ENCODE measurements at places on chromosomes 6 and 20.

- no peaks in the 10 kb centered on the region for H3K36me3 ChIP-seq
- H3K4me1 ChIP-seq = no peaks in the 10 kb centered on the region
- H3K27me3 ChIP-seq = no peaks in the 10 kb centered on the region
- H3K4me3 ChIP-seq = no peak overlapping the region
- no peak for DNase-seq
Observed at GRCh38 chr6:147643341-147644200, 135.1 kb downstream of the SAMD5 start.

DNA sequence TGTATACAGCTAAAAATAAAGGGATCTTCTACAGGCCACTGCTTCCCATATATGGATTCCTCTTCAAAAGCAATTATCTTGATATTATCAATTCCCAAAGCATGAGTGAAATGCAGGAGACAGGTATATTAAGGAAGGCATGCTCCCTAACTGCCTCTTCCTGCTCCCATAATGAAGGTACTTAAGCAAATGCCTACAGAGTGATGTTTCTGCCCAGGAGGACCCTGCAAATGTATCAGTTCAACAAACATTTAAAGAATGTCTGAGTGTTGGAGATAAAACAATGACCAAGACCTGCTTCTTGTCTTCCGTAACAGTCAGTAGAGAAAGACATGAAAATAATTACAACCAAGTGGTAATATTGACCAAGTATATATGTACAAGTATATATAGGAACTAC lies 4.2 kb downstream of the UBE2J1 start:
- no peaks in the 10 kb centered on the region for H3K27me3 ChIP-seq
- no peak for DNase-seq
- no peak overlapping the region for H3K4me3 ChIP-seq
- H3K36me3 ChIP-seq = no peaks in the 10 kb centered on the region
- H3K27ac ChIP-seq = peak overlapping the region; percentile 3

DNA sequence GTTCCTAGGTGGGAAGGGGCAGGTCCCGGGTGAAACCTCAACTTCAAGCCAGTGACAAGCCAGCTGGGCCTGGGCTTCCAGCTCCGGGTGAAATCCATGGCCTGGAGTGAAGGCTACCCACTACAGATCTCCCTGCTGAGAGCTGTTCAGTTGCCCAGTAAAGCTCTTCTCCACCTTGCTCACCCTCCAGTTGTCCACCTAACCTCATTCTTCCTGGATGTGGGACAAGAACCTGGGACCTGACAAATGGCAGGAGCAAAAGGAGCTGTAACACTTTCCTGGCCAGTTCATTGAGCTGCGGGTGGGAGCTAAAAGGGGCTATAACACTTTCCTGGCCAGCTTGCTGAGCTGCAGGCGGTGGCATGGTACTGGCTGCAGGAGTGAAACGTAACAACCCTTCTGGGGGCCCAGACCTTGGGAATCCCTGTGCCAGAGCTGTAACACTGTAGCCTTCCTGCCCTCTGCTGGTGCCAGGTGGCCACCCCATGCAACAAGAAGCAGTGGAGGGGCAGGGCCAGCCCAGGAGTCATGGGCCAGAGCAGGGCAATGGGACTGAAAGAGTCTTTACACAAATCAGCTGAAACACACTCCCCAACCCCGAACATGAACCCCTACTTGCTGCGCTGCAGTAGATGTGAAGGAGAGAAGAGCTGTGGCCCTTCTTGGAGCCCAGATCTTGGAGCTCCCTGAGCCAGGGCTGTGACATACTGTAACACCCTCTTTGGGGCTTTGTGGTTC lies 3.6 kb upstream of the HINT3 start:
- peaks cover 3% of the 10 kb centered on the region for H3K4me1 ChIP-seq
- no peak overlapping the region for H3K27ac ChIP-seq
- H3K36me3 ChIP-seq = no peaks in the 10 kb centered on the region
- H3K4me3 ChIP-seq = no peak overlapping the region

DNA sequence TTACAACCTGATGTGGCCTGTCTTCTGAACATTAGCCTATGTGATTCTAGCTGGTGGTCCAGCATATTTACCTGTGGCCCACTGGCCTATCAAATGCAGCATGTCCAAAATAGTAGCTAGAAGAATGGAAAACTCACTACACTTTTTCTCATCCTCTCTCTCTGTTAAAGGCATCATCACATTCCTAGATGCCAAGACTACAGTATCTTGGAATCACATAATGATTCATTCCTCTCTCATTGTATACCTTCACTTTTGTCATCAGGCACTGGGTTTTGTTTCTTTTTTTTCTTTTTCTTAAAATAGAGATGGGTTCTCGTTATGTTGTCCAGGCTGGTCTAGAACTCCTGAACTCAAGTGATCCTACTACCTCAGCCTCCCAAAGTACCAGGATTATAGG lies 45.0 kb downstream of the FAM83B start:
- no peaks in the 10 kb centered on the region for H3K27me3 ChIP-seq
- no peak overlapping the region for H3K4me3 ChIP-seq
- DNase-seq = no peak

GRCh38 chr6:159973951-159974350 lies 5.1 kb downstream of the IGF2R start:
- H3K27ac ChIP-seq = peak overlapping the region; percentile 13
- no peaks in the 10 kb centered on the region for H3K36me3 ChIP-seq
- no peaks in the 10 kb centered on the region for H3K27me3 ChIP-seq
- no peak for DNase-seq
- peaks cover 58% of the 10 kb centered on the region for H3K4me1 ChIP-seq
- no peak overlapping the region for H3K4me3 ChIP-seq

DNA sequence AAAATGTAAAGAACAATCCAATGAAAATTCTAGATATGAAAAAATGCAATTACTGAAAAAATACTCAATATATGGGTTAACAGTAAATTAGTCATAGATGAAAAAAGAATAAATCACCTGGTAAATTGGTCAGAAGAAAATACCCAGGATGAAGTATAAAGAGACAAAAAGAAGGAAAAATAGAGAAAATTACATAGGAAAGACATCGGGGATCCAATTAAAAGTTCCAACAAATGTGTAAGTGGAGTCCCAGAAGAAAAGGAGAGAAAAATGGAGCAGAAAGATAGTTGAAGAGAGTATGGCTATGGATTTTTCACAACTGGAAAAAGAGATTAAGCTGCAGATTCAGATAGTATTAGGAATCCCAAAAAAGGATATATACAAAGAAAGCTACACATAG lies 18.7 kb upstream of the UFL1 start:
- no peak overlapping the region for H3K27ac ChIP-seq
- peaks cover 36% of the 10 kb centered on the region for H3K36me3 ChIP-seq
- H3K4me3 ChIP-seq = no peak overlapping the region
- H3K4me1 ChIP-seq = peaks cover 6% of the 10 kb centered on the region

- H3K27me3 ChIP-seq = peaks cover 27% of the 10 kb centered on the region
- H3K4me3 ChIP-seq = no peak overlapping the region
- no peaks in the 10 kb centered on the region for H3K36me3 ChIP-seq
Observed at GRCh38 chr20:48313324-48313723, 514.5 kb downstream of the PREX1 start.

- DNase-seq = no peak
- no peaks in the 10 kb centered on the region for H3K27me3 ChIP-seq
- no peak overlapping the region for H3K4me3 ChIP-seq
- no peaks in the 10 kb centered on the region for H3K36me3 ChIP-seq
Observed at GRCh38 chr20:12737900-12738299, 270.9 kb upstream of the SPTLC3 start.

GRCh38 chr6:90269334-90269733 lies 27.3 kb downstream of the BACH2 start:
- peaks cover 94% of the 10 kb centered on the region for H3K4me1 ChIP-seq
- no peaks in the 10 kb centered on the region for H3K27me3 ChIP-seq
- no peak overlapping the region for H3K4me3 ChIP-seq
- DNase-seq = no peak
- peaks cover 37% of the 10 kb centered on the region for H3K36me3 ChIP-seq

GRCh38 chr6:131024565-131024964 lies 38.5 kb downstream of the EPB41L2 start:
- no peak overlapping the region for H3K4me3 ChIP-seq
- H3K36me3 ChIP-seq = no peaks in the 10 kb centered on the region
- peaks cover 39% of the 10 kb centered on the region for H3K4me1 ChIP-seq
- H3K27ac ChIP-seq = no peak overlapping the region
- no peaks in the 10 kb centered on the region for H3K27me3 ChIP-seq

DNA sequence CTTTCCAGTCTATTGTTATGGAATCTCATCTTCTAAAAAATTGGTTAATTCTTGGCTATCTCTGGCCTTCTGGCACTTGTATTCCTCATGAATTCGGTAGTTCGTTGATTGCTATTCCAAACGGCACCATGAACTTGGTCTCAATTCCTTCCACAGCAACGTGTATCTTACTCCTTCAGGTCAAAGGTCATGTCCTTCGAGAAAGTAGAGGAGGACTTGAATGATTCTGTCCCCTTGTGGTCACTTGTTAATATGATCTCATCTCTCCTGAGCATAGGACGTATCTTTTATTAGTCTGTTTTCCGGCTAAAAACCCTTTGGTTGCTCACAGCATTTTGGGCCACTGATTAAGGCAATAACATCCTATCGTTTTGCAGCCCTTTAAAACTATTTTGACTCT lies 9.4 kb downstream of the TLDC2 start:
- H3K36me3 ChIP-seq = no peaks in the 10 kb centered on the region
- H3K4me3 ChIP-seq = no peak overlapping the region
- peaks cover 11% of the 10 kb centered on the region for H3K4me1 ChIP-seq
- peak overlapping the region; percentile 60 for H3K27ac ChIP-seq

- no peaks in the 10 kb centered on the region for H3K27me3 ChIP-seq
- no peak overlapping the region for H3K27ac ChIP-seq
- DNase-seq = no peak
Observed at GRCh38 chr6:113160306-113161017, 696.7 kb upstream of the MARCKS start.

All from naive B cell (primary cell).